Effector CD8-positive, alpha-beta T cell (primary cell): ENCODE measurements at places on chromosomes 1 and 21.

DNA sequence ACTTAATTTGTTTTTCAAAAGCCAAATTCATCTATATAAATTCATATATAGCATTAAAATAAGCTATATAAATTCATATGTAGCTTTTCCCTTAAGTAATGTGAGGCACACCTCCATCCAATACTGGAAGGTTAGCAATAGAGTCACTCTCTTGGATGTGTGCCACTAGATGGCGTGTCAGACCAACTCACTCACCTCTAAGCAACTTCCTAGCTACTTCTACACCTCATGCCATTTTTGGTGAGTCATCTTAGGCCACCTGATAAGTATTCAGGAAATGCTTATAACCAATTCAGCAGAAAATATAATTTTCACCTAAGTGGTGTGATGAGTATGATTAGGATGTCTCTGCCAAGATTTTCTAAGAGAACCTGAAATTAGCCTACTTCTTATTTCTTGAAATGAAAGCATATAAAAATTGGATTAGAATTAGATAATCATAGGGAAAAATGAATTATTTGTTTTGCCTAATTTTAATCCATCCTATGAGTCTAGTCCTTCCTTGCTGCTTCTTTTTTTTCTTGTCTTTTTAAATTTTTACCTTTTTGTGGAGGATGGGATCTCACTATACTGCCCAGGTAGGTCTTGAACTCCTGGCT, 34.4 kb upstream of the TADA1 start:
- DNase-seq, result peak; percentile 46

- DNase-seq, result no peak
These were observed 256.1 kb upstream of the C1orf87 start for GRCh38 chr1:60329651-60330050.

DNA sequence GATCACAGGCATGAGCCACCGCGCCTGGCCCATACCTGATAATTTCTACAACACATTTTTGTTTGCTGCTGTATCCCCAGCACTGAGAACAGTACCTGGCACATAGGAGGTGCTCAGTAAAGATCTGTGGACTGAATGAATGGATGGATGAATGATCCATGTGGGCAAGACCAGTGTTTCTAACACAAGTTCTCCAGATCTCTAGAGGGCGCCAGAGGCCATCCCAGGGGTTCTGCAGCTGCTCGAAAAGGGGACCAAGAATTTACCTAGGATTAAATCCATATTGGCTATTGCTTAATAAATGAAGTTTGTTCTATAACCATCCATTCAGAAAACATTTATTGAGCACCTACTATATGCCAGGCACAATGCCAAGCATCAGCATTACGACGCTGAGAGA, 167.7 kb downstream of the ACTL8 start:
- no peak for DNase-seq

- no peak for DNase-seq
These were observed 35.0 kb upstream of the RAP1GAP start for GRCh38 chr1:21704145-21704544.

DNA sequence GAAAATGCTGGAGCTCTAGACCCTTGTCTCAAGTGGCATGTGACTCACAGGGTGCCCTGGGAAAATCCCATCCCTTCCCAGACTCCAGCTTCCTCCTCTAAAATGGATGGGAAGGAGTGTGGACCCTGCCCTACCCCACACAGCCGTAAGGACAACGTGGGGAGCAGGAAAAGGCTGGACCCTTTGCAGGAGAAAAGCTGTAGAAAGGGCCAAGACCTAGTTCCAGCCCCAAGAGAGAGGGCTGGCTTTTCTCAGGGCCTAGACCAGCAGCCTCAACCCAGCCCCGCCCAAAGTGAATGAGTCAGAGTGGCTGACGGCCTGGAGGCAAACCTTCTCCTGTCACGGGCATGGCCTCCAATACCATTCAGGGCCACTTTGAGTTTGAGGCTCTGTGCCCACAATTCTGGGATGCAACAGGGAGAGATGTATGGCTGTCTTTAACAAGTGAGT, 1.1 kb downstream of the LAMB3 start:
- no peak for DNase-seq

DNA sequence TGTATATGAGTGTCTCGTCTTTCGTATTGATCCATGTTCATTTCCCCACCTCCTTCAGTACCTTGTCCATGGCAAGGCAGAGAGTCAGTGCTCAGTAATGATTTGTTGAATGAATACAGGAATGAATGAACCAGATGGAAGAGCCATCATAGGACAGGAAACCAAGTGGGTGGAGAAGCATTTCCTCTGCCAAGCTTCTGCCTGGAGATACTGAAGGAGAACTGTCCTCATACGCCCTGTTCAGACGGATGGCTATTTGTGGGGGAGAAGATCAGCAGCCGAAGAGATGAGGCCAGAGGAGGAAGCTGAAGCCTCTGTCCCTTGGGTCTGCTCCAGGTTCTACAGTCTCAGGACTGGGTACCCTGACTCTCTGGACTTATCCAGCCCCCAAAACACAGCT, 5.8 kb downstream of the FAM43B start:
- DNase-seq, result no peak

GRCh38 chr1:161166669-161167548, 683 bp downstream of the PPOX start:
- DNase-seq, result no peak

DNA sequence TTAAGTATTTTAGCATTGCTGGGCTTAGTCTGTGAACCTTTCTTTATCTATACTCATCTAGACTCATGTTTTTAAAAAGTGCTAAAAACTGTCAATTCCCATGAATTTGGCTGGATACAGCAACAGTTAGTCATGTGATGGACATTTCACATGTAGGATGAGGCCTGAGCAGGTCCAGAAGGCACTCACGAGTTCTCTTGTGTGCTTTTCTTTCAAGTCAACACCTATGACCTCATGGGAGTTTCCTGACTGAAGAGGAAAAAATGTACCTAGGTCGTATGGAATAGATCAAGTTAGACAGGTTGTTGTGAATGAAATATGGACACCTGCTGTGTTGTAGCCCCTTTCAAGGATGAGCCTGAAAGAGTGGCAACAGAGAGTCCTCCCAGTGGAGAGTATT, 394.2 kb downstream of the DUSP10 start:
- DNase-seq, result no peak

DNA sequence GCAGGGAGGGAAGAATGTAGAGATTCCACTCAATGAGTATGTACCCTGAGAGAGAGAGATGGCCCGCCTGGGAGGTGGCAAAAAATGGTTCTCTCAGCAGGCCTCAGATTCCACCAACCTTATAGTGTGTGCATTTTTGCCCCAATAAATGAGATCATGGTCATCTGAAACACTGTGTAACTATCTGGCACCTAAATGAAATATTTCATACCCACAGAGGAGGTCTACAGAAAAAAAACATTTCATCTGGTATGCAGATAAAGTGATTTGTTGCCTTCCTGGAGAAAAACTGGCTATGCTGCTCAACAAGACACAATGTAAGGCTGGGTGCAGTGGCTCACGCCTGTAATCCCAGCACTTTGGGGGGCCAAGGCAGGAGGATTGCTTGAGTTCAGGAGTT, 4.9 kb downstream of the TMCO2 start:
- no peak for DNase-seq

- DNase-seq, result no peak
These were observed 64.2 kb upstream of the CASZ1 start for GRCh38 chr1:10860682-10861081.

GRCh38 chr1:47590523-47591225, 152.8 kb downstream of the FOXD2 start:
- no peak for DNase-seq

DNA sequence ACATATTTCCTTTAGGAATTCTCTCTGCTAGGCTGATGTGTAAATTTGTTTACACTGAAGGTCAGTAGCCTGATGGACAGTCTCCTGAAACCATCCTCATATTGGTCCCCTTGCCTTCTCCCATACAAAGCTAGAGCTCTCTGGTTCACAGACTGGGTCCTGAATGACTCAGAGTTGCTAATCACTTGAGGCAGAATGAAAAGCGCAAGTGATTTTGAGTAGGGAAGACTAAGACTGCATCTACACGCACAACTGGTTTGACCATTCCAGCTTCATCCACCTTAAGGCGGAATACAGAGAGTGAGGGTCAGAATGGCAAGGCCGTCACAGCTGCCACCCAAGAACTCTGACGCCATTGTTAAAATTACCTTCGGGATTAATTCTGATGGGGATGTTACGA, 70.2 kb upstream of the KIF26B start:
- DNase-seq, result no peak

DNA sequence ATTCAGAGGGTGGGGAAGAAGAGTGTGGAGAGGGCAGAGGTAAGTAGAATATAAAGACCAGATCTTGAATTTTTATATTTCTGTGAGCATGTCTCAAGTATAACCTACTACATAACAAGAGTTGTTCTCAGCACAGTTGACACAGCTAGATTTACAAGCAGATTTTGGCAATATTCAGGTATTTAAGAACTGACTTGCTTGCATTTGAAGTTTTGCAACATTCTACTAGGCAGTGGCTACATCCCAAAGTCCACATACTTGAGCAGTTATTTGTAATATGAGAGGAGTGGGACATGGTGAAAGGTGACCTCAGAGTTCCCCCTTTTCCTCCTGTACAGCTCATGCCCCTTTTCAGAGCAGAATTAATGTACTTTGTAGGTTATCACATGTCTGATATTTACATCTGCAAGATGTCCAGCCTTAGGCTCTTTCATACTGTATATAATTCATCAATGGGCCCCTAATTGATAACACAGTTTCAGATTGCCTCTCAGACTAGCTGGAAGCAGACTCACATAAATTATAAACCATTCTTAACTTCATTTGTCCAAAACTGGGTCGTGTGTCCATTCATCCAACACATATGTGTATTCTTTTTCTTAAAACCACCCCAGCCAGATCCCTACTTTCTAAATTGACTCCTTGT, 136.7 kb upstream of the RAVER2 start:
- no peak for DNase-seq

- no peak for DNase-seq
These were observed 45.5 kb upstream of the KCNJ15 start for GRCh38 chr21:38211321-38211720.

DNA sequence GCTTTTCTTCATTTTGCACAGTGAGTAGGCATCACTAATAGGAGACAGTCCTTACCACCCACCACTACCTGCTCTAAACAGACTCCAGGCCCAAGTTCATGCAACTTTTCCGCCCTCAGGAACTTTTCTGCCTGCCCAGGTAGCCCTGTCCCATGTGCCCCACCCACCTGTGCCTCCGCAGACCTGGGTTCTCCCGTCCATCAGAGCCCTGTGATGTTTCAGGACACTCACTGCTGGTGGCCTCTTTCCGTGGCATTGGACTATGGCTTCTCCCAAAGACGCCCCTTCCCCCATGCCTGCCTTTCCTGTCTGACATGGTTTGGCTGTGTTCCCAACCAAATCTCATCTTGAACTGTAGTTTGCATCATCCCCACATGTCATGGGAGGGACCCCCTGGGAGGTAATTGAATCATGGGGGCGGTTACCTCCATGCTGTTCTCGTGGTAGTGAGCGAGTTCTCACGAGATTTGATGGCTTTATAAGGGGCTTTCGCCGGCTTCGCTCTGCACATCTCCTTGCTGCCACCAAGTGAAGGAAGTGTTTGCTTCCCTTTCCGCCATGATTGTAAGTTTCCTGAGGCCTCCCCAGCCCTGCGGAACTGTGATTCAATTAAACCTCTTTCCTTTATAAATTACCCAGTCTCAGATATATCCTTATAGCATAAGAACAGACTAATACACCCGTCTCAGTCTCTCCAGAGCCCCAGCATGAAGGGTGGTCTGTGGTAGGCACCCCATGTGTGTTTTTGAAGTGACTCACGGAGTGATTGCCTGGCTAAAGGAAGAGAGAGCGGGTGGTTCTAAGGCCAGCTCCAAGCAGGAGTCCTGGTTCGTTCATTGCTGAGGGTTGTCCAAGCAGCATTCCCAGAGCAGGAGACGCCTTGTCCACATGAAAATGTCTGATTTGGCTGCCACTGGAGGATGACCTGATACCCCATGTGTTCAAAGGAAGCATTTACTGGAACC, 86.0 kb upstream of the ZBTB40 start:
- no peak for DNase-seq

- DNase-seq, result no peak
These were observed 31.7 kb downstream of the IFNGR2 start for GRCh38 chr21:33434770-33435360.

DNA sequence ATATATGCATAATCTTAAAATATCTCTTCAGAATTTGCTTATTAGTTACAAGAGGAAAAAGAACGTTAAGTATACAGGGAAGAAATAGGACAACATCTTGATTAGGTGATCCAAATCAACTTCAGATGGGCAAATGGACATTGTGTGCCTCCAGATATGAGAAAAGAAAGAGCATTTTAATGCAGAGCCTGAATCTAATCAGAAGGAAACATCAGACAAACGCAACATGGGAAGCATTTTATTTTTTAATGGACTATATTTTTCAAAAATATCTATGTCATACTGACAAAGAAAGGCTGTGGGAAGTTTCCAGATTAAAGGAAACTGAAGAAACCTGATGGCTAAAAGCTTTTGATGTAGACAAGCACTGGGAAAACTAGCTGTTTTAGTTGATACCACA, 51.3 kb upstream of the HOOK1 start:
- DNase-seq, result no peak

GRCh38 chr21:41861255-41861654, 17.9 kb downstream of the PRDM15 start:
- DNase-seq, result no peak

- no peak for DNase-seq
These were observed 17.0 kb downstream of the TNNT2 start for GRCh38 chr1:201360486-201360885.

DNA sequence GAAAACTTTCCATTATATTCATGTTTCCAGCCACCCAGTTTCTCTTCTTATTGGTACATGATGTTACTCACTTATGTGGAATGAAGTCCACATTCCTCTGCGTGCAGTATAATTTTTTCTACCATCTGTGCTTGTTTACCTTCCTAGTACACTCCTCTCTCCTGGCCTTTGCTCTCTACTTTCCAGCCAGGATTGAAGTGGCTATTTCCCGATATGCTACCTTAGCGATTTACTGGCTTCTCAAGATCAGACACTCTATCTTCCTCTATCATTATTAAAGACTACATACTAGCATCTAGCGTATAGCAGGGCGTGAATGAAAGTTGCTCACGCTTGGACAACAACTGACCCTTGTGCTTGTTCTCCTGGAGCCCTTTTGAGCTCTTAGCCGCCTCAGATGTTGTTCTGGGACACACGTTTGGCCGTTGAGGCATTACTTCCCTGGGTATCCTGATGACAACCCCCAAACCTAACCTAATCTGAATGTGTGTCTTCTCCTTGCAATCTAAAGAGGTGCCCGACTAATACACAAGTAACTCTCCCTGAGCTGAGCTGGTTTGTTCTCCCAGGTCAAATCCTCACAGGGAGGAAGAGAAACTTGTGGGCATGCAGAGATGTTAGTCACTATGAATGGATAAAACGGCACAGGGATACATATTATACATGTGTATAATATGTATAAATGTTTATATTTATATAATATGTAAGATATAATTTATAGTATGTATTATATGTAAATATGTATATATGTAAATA, 13.4 kb upstream of the MTARC2 start:
- DNase-seq, result no peak

DNA sequence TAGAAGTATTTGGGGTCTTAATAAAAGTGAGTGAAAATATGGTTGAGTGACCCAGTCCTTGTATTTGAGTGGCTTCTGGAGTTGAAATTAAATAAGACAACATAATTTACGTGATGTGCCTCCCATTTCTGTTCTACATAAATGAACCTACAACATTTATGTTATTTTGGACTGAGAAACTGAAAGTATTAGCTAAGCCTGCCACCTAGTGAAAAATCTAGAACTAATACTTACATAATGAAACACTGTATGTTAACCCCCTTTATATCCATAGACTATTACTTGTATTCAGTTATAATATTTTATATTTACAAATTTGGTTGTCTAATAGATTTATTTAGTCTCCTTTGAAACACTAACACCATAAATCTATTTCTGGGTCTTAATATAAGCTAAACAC, 298.9 kb downstream of the KCNT2 start:
- DNase-seq, result no peak

GRCh38 chr1:247409869-247410544, 6.0 kb upstream of the NLRP3 start:
- DNase-seq, result no peak
